NCI-H460 (cell line): ENCODE measurements at places on chromosomes 4 and X. TPM values are rescaled to one million over a fixed set of nuclear protein-coding genes. Genes with fewer than 3 reads are reported as not detected.

The ASMT gene
- total RNA-seq = not detected in 2 replicates

- DNase-seq = no peak
These were observed 24.1 kb downstream of the ADH7 start for GRCh38 chr4:99411041-99411440.

The MAGEC2 gene
- not detected in 2 replicates for total RNA-seq

DNA sequence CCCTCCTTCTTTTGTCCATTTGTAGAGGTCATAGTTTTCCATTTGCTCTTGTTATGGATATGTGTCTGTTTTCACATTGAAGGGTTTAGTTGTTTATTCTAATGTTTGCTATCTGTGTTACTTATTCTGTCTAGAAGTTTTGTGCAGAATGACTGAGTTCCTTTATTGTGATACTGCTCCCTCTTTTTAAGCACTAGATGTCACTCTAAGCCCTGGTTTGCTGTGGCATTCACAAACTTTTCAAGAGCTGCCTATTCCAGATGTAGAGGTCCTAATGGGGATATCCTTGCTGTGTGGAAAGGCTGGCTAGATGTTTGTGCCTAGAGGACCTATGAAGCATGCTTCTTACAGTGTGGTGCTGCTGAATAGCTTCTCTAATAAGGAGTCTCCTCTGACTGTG lies 338.6 kb downstream of the SPIN4 start:
- no peak for DNase-seq

DNA sequence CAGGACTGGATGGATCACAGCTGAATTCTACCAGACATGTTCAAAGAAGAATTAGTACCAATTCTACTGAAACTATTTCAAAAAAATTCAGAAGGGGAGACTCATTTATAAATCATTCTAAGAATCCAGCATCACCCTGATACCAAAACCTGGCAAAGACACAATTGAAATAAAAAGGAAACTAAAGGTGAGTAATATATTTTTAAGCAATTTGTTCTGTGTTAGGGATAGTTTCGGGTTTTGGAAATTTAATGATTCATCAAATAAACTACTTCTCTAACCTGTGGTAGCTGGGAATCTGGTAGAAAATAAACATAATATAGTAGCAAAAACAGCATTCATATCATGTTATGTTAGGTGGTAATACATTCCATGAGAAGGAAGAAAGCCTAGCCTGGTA lies 662.2 kb upstream of the BOD1L1 start:
- no peak for DNase-seq

- DNase-seq = no peak
These were observed 53.2 kb downstream of the DOCK11 start for GRCh38 chrX:118548841-118549240.

The RS1 gene
- total RNA-seq = not detected in 2 replicates

DNA sequence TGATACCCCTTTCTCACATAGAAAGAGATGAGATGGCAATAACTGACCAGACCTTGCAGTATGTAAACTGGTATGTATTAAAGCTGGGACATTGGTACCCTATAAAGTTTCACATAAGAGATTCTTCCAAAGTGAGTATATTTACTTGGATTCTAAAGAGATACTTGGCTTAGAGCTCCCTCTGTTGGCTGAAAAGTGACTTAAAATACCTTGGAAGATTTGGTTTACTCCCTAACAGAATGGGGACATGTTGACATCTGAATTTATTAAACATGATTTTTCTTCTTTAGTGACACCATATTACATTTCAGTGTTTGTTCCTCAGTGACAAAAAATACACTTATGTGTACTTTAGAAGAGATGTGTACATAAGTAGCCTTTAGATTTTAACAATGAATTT lies 47.9 kb upstream of the RGN start:
- DNase-seq = peak; percentile 63

The ARHGAP10 gene
- 5.1 and 5.3 TPM in 2 replicates for total RNA-seq

The TMPRSS11F gene
- total RNA-seq = not detected in 2 replicates

DNA sequence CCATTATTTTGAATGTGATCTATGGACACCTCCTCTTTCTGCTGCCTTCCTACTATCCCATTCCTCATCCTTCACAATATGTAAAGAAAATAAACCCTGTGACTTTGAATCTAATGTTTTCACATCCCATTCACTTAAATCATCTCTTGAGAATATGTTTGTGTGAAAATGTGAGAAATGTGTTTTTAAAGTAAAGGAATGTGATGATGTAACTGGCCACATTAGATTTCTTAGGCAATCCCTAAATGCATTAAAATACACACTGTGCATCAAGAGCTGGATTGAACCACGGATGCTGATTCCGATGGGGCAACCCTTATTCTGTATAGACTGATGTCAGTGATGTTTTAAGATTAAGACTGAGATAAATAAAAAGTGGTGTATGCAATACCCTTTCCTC lies 558.9 kb upstream of the TENM3 start:
- DNase-seq = peak; percentile 52
